NCI-H2107 (cell line): ENCODE measurements at places on chromosomes 2 and 18.
A peak's percentile ranks its signal among the peaks of the same experiment; 100 is the strongest.

DNA sequence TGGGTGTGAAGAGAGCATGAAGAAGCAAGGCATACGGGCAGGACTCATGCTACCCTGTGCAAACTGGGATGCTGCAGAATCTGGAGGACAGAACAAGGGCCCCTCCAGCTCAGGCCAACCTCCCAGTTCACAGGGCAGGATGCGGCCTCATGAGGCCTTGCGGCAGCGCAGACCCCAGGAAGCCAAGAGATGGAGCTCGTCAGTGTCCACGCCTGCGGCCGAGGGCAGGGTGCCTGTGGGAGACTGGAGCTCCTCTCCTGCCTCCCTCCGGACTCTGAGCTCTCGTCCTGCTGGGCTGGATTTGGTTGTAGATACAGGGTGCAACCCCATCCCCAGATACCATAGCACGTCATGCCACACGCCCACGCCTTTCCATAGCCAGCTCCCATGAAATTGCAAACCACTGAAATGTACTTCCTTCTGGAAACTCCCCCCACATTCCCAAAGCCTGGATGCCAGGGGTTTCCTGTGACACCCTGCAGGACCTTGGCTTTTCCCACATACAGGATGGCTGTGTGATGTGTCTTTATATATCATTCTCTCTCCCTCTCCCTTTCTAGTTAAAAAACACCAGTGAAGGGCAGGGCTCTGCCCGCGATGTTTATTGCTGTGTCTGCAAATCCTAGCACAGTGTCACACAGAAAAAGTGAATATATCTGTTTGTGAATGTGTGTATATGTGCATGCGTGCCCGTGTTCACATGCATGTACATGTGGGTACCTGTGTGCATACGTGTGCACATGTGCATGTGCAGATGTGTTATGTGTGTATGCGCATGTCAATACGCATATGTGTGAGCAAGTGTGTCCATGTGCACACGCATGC, 12.3 kb upstream of the SNTG2 start:
- no peak for DNase-seq

DNA sequence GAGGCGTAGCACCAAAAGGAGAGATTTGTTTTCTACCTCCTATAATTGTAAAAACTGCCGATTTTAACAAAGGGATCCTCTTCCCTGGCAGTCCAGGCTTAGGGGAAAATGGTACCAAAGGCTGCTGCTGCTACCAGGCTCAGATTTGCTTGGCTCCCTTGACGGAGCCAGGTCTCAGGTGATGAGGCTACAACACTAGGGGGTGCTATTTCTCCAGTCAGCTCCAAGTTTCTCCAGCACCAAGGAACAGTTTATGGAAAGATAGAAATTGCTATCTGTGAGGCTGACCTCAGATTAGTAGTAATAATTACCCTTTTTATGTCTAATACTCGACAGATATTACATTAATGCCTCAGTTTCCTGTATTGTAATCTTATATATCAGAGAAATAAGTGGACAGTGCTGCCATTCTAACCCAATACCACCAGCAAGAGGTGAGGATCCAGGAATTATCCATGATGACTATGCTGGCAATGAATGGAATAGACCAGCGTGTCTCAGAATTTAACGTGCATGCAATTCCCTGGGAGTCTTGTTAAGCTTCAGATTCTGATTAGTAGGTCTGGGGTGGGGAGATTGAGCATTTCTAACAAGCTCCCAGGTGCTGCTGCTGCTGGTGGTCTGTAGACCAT, 111.3 kb downstream of the ESCO1 start:
- DNase-seq = no peak

- no peak for DNase-seq
These were observed 48.0 kb downstream of the TCF7L1 start for GRCh38 chr2:85181134-85181631.

DNA sequence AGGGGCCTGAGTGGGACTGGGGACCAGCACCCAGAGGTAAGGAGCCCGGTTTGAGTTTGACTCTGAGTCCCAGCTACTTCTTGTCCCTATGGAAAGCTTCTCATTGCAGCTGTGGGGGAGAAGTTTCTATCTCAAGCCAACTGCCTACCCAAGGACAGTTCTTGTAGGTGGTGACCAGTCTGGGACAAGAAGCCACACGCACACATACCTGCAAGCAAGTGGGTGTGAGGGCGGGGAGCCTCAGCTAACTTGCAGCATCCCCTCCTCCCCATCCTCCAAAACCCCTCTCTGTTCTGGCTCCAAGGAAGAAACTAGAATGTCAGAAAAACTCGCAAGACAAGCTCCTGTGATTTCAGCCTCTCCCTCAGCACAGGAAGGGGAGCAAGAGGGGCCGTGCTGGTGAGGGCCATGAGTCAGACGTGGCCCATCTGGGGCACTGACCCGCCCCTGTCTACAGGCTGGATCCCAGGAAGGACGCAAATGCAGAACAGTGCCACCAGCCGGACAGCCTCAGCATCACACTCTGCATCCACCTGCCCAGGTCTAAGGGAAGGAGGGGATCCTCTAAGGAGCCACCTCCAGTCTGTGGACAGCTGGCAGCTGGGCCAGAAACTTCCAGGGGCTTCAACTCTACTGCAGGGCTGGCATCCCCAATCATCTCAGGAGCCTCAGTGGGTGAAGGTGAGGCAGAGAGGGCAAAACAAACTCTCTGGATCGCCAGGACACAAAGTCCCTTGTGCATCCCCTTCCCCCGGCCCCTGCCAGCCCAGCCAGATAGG, 103.4 kb downstream of the TNS1 start:
- no peak for DNase-seq

GRCh38 chr2:100124761-100125160, 17.6 kb downstream of the AFF3 start:
- DNase-seq = no peak

DNA sequence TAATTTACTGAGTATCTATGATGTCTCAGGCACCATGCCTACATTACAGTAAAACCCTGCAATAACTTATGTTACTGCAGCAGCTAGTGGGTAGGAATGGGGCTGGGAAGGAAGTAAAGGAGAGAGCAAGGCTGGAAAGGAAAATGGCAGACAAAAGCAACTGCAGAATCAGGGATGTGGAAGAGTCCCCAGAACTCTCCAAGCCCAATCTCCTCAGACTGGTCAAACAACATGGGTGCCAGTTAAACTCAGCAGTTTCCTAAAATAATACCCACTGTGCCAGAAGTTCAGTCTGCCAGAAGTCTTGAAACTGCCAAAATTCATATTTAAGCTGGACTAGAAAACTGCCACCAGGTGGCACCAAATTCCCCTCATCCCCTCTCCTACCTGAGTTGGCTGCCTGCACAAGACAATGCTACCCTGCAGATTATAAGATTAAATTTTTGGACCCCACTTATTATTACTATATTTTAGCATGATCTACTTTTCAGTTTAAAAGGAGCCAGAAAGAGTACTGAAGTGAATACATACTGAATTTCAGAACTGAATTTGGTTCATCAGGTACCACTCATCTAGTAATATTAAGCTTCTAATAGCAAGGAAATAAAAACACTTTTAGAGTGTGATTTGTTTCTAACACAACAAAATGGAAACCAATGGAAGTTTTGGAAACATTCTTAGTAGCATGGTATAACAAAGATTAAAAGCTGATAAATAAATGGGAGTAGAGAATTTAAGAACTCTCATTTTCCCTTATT, 86.8 kb upstream of the DNER start:
- peak; percentile 48 for DNase-seq

GRCh38 chr2:233091595-233092375, 31.6 kb downstream of the INPP5D start:
- no peak for DNase-seq

- no peak for DNase-seq
These were observed 83.2 kb downstream of the TTC32 start for GRCh38 chr2:19818543-19818942.

DNA sequence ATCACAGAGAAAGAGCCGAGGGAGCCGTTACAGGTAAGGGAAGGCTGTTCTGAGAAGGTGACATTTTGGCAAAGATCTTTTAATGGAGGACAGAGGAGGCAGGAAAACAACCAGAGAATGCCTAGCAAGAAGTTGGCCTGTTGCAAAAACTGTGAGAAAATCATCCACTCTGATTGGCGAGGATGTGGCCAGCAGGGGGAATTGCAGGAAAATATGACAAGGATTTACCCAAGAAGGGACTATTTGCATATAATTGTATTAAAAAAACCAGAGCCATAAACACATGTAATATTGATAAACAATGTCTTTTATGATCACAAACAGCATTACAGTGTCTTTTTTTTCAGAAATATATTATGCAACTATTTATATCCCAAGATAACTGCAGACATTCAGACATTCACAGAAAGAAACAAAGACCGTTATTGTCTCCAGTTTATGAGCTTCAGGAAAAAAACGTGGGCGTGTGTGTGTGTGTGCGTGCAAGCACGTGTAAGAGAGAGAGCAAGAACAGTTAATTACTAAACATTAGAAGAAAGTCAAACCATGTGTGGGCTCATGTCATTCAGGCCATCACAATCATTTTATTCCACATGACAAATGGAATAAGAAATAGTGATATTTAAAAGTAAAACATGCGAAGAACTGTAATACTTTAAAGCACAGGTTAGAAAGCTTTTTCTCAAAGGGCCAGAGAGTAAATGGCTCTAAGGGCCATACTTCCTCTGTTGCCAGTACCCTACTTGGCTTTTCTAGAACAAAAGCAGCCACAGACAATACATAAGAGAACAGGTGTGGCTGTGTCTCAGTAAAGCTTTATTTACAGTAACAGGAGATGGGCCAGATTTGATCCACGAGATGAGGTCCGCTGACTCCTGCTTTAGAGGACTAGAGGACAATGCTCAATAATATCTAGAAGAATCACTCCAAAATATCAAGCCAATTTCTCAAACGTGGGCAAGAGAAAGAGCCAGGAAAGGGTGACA, 324.1 kb downstream of the DLGAP1 start:
- no peak for DNase-seq
